C1 segment of cervical spinal cord (tissue), 14 donors: ENCODE measurements at places on chromosomes 16 and 17.

GRCh38 chr16:72042157-72042660 is 12.1 kb upstream of the HP start:
- DNase-seq = no peak

GRCh38 chr17:6701719-6702118 is 11.4 kb downstream of the SLC13A5 start:
- DNase-seq = no peak

DNA sequence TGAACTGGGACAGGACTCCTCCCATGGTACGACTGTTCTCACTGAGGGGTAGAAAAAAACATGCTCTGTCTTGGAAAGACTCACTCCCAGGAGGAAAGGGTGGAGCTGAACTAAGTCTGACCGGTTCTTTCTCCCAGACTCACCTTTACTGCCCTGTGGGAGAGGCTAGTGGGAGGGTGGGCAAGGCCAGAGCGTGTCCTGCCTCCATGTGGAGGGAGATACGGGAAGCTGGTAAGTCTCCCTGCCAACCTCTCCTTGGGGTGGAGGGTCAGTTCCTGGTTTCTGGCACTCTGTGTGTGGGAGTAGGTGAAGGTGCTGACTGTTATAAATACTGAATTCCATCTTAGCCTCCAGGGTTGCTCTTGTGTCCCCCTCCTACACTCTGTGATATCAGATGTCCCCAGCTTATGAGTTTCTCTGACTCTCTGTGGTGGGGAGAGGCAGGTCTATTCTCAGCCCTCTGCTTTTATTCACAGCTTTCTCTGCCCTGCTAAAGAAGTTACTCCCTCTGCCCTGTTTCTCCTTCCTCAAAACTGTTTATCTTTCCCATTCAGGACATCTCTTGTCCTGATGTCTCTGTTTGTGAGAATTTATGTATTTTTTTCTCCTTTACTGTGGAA is 26.9 kb upstream of the FAM20A start:
- DNase-seq = no peak

GRCh38 chr17:42230225-42230624 is 35.9 kb upstream of the GHDC start:
- no peak for DNase-seq

DNA sequence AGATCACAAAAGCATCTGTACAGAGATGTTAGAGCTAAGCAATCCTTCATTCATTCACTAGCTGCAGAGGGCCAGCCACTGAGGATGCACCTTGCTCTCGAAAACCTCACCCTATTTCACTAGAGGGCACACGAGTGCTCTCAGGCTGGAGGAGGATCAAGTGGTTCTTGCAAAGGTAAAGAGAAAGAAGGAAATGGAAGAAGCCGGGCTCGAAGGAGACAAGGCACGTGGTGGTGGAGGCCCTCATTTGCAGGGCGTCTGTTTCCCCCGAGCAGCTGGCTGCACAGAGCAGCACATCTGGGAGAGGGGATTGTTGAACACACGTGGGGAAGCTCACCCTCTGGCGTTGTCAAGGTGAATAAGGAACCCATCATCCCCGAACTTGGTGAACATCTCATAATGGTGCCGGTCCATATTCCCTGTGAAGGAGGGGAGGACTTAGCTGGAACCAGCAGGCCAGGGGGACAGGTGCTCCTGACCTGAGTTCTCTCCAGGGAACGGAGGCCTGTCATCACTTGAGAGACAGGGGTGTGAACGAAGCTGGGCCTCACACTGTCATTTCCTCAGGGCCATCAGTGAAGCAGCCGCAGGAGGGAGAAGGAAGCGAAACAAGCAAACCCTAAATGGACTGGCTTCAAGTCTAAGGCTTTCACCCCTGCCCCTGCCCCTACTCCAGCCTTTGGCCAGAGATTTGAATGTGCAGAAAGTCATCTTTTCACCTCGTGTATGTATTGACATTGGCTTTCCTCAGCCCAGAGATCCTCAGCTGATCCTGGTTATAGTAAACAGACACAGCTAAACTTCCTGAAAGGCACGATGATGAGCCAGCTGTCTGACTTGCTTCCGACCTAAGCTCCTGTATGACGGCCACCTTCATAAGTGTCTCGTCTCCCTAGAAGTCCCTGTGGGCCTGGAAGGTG is 27.6 kb downstream of the PRKAR1A start:
- DNase-seq = no peak

GRCh38 chr17:50129728-50130558 is at the start of gene SAMD14:
TSS of gene SAMD14 (minus strand) at chr17:50130160. CDS start at chr17:50124959, 5,201 bp downstream.
- DNase-seq = no peak

- DNase-seq = no peak
Measured at GRCh38 chr17:50265690-50266315, 8.5 kb upstream of the TMEM92 start.

GRCh38 chr17:80925688-80926335 is 65.8 kb upstream of the CHMP6 start:
- no peak for DNase-seq

DNA sequence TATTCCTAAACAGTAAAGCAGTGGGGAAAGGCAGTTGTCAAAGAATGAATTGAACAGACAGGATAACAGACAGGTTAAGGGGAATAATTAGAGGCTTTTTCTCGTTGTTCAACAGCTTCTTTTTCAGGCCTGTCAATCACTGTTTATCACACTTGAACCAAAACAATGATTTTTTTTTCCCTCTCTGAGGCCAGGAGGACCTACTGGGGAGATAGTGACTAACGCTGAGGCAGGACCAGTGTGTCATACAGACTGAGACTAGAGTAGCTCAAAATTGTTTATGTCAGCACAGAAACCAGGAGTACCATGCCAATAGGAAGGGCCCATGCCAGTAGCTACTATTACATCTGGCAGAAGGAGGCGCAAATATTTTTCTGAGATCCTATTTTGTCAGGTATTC is 41.3 kb upstream of the NLK start:
- no peak for DNase-seq

DNA sequence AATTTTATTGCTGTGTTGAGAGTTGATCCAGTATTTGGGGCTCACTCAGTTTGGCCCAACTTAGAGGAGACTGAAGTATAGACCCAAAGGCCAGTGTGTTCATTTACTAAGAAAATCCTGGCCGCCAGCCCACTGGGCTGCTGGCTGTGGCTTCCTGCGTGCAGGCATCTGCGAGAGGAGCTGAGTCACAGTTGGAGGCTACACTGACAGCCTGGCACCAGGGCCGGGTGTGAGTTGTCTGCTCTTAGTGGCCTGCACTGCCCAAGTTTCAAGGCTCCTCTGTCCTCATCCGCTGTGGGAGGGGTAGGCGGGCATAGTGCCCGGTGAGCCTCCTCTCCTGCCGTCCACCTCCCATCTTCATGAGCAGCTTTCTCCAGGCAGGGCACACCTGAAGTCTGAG is 54.2 kb downstream of the PLD6 start:
- DNase-seq = peak; percentile 24

GRCh38 chr17:74491626-74492025 is 25.2 kb downstream of the CD300A start:
- DNase-seq = no peak

GRCh38 chr17:68387435-68388218 is 69.7 kb downstream of the WIPI1 start:
- no peak for DNase-seq

- no peak for DNase-seq
Measured at GRCh38 chr16:50644729-50645128, 36.4 kb downstream of the SNX20 start.

DNA sequence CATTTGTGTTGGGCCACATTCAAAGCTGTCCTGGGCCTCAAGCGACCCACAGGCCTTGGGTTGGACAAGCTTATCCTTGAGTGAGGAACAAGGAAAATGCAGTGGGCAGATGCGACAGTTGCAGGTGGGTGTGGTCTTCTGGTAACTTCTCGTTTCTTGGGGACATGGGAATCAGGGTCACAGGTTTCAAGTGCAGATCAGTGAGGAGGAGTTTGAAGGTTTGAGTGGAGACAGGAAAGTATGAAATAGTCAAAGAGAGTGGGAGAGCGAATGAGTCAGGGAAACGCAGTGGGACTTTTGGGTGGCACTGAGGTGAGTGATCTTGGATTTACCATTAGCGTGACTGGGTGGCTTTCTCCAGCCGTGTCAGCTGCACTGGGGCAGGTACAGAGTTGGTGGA is 15.4 kb upstream of the CCL22 start:
- DNase-seq = no peak

DNA sequence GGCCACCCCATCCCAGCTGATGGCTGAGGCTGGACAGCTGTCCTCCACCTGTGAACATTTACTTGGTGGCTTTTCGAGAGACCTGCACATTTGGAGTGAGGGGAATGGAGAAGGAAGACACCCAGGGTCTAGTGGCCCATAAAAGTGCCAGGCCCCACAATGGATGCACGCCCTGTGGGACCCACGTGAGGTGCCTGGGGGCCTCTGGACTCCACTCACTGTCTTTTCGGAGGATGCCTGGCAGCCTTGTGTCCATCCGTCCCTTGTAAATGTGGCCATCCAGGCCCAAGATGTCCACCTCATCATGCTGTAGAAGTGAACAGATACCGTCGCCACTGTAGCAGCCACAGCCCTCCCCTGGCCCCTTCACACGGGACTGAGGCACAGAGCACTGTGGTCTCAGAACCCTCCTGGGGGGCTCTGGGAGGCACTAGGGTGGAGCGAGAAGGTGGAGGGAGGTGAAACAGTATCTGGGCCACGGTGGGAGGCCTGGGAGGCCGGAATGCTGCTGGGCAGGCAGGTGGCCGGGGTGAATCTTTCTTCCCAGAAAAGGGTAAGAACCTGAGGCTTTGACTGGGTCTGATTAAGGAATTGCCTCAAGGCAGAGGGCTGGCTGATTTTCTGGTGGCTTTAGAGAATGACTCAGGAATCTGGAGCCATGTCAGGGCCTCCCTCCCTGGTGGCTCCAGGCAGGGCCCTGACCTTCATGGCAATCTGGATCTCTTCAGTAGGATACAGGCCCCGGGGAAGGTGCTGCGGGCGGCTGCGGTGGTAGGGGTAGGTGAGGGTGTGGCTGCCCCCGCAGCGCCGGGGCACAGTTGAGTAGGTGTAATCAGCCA is 11.5 kb downstream of the UBALD2 start:
- DNase-seq = no peak

DNA sequence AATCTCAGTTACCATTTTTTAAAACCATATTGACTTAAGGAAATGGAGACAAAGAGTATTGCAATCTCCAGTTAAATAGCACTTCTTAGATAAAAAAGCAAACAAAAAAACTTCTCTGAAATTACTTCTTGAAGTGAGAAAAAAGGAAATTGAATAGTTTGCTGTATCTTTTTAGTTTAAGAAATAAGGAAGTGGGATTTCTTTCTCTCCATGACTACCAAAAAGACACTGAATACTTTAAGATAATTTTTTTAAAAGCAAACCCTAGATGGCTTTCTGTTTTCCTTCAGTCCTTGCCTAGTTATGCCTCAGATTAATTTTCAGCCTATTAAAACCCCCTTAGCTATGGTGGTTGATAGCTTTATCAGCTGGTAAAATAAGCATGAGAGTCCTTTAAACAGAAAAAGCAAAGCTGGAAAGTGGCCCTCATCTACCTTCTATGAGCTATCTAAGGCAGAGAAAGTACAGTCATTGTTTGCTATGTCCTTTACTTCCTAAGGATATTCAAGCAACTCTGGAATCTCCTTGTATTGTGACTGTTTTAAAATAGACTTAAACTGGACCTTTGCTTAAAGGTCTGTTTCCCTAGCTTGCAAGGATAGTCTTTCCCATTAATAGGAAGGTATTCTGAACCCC is 28.6 kb downstream of the TPPP3 start:
- DNase-seq = no peak

DNA sequence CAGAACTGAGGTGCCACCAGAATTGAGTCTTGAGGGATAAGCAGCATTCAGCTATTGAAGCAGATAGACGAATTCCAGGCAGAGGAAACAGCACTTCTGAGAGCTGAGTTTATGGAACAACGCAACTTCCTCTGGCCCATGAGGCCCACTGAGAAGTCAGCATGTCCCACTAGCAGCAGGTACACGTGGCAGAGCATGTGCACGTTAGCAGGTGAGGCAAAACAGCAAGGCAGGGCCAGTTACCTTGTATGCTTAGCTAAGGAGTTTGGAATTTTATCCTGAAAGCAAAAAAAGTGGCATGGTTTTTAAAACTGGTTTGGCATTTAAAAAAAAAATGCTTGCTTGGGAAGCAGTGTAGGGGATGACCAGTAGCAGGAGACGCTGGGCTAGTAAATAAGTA is 305.6 kb downstream of the CPPED1 start:
- DNase-seq = no peak

DNA sequence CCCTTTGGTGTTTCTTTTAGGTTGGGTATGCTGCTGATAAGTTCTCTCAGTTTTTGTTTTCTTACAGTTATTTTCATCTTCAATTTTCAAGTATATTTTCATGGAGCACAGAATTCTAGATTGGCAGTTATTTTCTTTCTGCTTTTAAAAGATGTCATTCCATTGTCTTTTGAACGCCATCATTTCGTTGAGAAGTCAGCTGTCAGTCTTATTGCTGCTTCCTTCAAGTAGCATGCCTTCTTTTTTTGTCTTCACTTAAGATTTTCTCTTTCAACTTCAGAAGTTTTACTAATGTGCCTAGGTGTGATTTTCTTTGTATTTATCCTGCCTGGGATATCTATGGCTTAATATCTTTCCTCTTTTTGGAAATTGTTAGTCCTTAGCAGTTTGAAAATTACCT is 262.2 kb upstream of the PMFBP1 start:
- DNase-seq = no peak

- no peak for DNase-seq
Measured at GRCh38 chr17:64424324-64424849, 24.5 kb upstream of the MILR1 start.

DNA sequence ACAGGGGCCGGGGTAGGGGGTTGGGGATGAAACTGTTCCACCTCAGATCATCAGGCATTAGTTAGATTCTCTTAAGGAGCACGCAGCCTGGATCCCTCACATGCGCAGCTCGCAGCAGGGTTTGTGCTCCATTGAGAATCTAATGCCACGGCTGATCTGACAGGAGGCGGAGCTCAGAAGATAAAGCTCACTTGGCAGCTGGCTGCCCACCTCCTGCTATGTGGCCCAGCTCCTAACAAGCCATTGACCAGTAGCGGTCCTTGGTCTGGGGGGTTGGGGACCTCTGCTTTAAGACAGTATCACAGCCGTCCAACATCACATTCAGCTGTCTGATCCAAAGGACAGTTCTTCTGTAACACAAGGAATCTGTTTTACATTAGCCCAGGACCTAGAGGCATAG is 62.5 kb downstream of the SLC39A11 start:
- no peak for DNase-seq

- DNase-seq = no peak
Measured at GRCh38 chr17:44828919-44829522, 1.1 kb downstream of the GJC1 start.

GRCh38 chr17:50453901-50454300 is 14.8 kb downstream of the CHAD start:
- no peak for DNase-seq

GRCh38 chr17:40284085-40284713 is 3.5 kb upstream of the CDC6 start:
- DNase-seq = no peak

DNA sequence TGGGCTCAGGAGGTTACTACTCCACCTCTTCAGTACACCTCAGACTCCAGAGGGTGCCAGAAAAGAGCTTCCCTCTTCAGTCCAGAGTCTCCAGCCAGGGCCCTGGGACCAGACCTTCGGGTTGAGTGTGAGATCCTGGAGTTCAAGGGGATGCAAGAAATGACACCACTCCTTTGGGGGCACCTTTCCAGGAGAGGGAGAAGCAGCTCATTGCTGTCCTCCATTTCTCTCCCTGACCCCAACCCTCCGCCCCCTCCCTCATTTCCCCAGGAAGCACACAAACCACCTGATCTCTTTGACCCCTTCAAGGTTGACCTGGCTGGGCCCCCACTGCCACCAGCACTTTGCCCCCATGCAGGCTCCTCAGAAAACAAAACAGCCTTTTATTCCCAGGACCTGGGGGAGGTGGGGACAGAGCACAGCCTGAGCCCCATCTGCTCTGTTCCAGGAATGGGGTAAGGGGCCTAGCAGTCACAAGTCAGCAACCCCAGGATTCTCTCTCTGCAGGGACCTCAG is 21.4 kb downstream of the CDH5 start:
- DNase-seq = no peak
